ENCODE measurements at places on chromosomes 12 and 14.

- DNase-seq, result no peak
Measured at GRCh38 chr14:44910821-44911220, 50.9 kb downstream of the KLHL28 start.

DNA sequence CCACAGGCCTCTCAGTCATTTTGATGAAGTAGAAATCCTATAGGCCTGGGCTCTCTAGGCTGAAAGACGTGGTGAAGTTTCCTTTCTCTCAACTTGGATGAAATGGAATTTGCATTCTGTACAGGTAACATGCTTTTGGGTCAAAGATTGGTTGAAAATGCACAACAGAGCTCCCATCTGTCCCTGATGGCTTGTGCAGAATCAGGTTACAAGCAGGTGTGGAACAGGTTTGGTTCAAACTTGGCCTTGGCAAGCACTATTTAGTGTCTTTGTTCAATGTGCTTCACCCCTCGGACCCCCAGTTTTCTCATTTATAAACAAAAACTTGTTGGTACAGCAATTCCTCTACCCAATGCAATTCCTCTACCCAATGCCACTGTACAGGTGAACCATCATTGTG lies 1493.0 kb downstream of the AACS start:
- no peak for DNase-seq

DNA sequence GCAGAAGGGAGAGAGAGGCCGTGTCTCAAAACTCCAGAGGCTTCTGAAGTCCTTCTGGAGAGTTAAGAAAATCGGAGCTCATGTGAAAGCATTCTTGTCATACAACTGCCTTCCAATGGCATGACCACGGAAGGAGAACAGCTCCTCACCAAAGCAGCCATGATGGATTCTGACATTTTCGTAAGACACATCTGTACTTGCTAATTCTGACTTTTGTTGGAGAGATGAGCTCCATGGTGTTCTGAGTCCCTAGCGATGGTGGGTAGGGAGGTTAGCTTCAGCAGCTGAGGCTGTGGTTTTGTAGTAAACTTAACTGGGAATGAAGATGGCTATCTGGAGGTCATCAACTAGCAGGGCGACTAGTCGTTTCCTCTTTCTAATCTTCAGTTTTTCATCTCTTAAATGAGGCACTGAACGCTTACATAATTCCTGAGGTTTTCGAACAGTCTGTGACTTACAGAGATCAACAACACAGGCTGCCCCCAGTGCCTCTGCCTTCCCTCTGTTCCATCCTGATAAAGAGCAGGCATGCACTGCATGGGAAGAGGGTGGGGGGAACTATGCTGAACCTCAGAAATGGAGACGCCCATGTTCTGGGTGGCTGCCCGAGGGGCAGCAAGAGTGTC lies 28.6 kb upstream of the DICER1 start:
- no peak for DNase-seq

- no peak for DNase-seq
Measured at GRCh38 chr12:55957106-55957859, 8.6 kb downstream of the PMEL start.

DNA sequence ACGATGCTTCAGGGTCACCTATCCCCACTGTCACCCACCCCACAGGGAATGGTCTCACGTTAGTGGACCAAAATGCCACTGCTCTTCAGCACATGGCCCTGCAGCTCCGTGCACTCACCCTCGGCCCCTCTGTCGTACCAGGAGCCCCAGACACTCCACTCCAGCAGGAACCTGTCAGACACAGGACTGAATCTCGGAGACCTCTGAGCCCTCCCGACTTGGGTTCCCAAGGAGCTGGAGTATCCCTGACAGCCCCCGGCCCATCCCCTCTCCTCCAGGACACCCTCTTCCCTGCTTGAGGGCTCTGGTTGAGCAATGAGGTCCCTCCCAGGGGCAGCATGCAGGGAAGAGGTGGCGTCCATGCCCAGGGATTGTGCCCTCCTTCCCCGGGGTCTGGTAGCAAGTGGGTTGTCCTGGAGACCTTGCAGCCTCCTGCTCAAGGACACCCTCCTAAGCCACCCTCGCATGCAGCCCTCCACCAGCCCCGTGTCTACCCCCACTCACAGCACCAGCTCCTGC lies 20.4 kb upstream of the LRTM2 start:
- DNase-seq, result no peak

- DNase-seq, result no peak
Measured at GRCh38 chr12:4771960-4772566, 51.9 kb downstream of the GALNT8 start.

DNA sequence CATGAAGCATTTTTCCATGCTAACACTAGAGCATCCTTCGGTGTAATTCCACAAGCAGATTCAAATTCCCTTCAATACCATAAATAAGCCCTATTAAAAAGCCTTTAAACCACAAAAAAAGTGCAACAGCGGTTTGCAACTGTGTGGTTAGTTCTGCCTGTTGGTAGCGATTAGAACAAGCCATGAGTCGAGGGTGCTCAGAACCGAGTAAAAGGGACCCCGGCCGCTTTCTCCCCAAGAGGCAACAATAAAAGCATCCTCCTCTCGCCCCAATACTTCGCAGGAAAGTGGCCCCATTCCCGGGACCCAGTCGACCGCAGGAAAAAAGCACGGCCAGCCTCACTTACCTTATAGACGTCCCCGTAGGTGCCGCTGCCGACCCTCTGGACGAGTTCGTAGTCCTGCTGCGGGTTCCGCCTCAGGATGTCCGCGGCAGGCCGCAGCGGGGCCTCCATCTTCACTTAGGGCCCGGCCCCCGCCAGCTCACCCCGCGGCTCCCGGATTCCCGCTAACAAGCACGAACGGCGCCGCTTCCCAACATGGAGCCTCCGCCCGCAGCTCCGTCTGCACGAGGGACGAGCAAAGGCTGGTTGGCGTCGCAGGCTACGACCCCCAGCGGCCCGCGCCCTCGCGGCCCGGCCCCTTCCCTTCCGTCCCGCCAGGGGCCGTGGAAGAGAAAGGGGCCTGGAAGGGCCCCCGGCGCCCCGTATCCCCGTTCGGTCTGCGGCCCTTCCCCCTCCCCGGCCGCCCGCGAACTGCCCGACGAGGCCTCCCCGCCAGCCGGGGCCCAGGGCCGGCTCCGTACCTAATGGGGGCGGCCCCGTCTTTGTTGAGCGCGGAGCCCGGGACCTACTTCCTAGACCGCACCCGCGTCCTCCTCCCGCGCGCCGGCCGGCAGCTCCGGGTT lies 521 bp downstream of the MAP4K5 start:
- peak; percentile 10 for DNase-seq

- DNase-seq, result no peak
Measured at GRCh38 chr12:911191-911826, 38.2 kb downstream of the RAD52 start.

Data from stimulated activated CD4-positive, alpha-beta T cell treated with anti-CD3 and anti-CD28 coated beads, Interleukin-4, amount 100 ng/mL, for 4 hours (primary cell).